ENCODE measurements at places on chromosomes 13 and 19.

GRCh38 chr13:110220471-110220870 lies 86.5 kb downstream of the COL4A1 start:
- DNase-seq: no peak

DNA sequence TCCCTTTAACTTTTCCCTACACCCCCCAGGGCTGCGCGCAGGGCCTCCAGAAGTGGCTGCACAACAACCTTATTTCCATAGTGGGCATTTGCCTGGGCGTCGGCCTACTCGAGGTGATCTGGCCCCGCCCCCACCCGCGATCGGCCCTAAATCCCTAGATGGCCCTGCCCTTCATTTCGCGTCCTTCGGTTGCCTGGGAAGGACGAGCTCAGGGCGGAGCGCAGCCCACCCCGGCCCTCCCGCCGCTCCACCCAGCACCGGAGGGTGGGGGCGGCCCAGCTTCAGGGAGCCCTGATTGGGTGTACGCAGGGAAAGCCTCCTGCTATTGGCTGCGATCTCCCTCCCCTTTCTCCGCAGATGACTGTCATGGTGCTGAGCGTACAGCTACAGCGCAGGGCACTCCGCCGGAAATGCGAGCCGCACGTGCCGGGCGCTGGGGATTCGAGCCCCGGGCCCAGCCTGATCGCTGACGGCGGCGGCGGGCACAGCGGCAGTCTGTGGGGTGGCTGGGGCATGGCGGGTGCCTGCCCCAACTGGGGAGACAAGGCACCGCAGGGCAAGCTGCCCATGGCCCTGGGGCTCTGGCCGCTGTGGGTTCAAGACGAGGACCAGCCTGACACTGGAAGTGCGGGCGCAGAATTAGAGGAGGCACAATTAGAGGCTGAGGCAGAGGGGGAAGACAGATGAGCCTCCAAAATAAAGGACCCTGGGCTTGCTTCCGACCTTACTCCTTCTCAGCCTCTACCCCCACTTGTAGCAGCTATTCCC lies 4.3 kb downstream of the CD37 start:
- peak; percentile 45 for DNase-seq

DNA sequence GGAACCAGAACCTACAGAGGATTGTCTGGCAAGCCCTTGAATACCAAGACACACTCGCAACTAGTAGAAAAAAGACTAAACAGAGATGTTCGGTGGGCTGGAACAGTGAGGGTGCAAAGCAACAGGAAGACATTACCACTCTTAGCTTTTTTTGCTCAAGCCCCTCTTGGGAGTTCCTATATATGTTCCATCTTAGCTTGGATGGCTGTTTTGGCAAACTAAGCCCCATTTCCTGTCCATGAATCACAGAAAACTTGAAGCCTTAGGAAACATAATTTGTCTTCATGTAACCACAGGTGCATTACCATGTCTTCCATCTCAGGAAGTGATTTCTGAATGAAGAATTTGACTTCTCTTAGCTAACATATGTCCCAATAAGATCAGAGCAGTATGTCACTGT lies 446.3 kb downstream of the OLFM4 start:
- no peak for DNase-seq

DNA sequence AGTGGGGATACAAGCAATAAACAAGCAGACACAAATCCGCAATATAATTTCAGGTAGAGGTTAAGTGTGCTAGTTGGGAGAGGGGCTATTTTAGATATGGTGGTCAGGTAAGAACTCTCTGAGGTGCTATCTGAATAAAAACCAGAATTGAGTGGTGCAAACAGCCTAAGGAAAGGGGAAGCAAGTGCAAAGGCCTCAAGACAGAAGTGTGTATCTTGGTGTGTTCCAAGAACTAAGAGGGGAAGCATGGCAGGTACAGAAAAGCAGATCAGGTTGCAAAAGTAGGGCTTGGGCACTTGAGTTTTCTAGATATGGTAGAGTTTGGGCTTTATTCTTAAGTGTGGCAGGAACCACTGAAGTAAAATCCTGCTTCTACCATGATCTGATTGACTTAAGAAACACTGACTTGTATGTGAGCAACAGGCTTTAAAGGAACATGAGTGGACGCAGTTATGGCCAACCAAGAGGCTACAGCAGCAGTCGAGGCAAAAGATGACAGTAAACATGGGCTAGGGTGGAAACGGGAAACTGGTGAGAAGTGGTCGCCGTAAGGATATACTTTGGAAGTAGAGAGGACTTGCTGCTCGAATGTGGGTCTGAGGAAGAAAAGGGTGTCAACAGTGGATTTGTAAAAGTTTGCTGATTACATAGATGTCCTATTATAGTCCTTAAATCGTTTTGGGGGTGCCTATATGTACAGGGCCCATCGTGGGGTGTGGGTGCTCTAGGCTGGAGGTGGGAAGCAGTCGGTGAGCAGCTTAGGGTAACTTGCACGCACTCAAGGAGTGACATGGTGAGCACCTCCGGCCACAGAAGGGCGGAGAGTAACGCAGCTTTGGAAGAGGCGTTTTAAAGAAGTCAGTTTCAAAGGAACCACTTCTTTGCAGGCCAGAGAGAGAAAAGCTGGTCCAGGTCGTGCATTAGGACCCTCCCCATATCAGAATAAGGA lies 677 bp downstream of the TGDS start:
- DNase-seq: no peak

- DNase-seq: no peak
Measured at GRCh38 chr13:27599845-27600553, 20.3 kb downstream of the LNX2 start.

DNA sequence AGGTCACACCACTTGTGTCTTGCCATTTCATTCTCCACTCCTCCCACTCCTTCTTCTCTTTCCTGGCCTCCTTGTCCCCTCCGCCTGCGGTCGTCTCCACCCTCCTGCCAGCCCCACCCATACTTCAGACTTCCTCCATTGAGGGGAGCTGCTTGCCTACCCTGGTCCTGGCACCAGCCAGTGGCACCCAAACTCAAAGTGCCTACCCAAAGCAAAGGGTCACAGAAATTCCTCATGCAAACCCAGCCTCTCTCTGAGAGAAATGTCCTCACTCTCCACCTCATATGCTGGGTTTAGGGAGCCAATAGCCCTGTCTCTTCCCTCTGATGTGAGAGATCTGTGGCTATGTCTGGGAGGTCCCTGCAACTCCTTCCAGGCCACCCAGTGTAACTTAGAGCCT lies 109.6 kb downstream of the TEX26 start:
- DNase-seq: no peak

- DNase-seq: no peak
Measured at GRCh38 chr19:46911456-46911855, 50.7 kb downstream of the ARHGAP35 start.

DNA sequence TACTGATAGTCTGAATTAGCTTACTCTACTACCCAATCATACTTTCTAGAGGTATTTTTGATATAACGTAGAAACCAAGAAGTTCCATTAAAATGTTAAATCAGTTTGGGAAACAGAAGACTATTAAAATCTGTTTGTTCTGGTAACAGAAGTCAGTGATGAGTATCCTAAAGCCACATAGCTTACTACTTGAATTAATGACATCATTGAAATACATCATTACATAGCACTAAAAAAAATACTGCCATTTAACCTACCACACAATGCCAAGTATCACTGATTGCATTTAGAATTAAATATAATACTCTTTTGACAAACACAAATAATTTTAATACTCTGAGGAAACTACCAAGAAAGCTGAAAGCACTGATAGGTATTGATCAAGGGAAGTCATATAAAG lies 5.4 kb downstream of the MRPS31 start:
- DNase-seq: no peak

GRCh38 chr19:4671185-4671851 lies 1.2 kb upstream of the MYDGF start:
- no peak for DNase-seq

- no peak for DNase-seq
Measured at GRCh38 chr13:105611424-105611823, 924.0 kb downstream of the EFNB2 start.

GRCh38 chr19:9793071-9793591 lies 24.6 kb upstream of the ZNF846 start:
- no peak for DNase-seq

DNA sequence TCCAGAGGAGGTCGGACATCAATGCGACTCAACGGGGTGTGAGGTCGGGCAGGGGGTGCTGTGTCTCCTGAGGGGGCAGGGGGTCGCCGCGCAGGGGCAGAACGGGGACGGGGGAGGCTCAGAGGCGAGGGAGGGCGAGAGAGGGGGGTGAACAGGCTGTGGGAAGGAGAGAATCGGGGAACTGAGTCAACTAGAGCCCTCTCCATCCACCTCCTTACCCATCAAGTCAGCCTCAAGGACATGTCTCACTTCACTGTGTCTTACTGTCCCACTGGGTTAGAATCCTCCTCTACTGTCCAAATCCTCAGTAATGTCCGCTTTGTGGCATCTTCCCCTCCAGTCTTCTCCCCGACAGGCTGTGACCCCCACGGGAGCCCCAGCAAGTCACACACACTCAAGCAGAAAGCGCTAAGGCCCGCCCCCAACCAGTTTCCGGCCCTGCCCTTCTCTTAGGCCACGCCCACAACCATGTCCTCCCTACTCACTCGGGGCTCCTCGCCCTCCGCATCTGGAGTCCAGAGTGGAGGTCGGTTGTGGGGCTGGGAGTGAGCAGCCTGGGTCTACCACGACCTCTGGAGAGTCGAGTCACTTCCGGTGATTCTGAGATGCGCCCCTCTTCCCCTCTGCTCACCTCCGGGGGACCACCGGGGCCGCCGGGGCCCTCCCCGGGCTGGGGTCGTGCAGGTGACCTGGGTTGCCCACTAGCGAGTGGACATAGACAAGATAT lies 9.3 kb downstream of the PLEKHA4 start:
- no peak for DNase-seq
